ENCODE measurements at places on chromosomes 11 and 22. TPM values are rescaled to one million over a fixed set of nuclear protein-coding genes. Genes with fewer than 3 reads are reported as not detected.

The C11orf16 gene
- not detected for total RNA-seq

The LUZP2 gene
- not detected for total RNA-seq

DNA sequence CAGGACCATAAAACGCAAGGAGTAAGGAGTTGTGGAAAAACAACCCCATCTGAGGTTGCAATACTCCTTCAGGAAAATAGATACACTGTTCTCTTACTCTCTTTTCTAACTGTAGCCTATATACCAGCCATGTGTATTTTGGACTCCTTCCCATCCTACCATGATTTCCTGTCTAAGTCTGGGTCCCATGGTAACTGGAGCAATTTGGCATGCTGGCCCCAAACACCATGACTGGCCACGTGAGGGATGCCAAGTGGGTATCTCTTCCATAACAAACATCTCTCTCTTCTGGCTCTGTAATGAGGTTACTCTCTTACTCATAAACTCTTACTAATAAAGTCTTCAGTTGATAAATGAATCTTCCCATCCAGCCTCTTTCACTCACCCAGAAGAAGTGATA is 26.5 kb downstream of the ABTB2 start:
- no peak for DNase-seq

GRCh38 chr11:118998822-118999221 is 884 bp downstream of the CENATAC start:
- DNase-seq: no peak

DNA sequence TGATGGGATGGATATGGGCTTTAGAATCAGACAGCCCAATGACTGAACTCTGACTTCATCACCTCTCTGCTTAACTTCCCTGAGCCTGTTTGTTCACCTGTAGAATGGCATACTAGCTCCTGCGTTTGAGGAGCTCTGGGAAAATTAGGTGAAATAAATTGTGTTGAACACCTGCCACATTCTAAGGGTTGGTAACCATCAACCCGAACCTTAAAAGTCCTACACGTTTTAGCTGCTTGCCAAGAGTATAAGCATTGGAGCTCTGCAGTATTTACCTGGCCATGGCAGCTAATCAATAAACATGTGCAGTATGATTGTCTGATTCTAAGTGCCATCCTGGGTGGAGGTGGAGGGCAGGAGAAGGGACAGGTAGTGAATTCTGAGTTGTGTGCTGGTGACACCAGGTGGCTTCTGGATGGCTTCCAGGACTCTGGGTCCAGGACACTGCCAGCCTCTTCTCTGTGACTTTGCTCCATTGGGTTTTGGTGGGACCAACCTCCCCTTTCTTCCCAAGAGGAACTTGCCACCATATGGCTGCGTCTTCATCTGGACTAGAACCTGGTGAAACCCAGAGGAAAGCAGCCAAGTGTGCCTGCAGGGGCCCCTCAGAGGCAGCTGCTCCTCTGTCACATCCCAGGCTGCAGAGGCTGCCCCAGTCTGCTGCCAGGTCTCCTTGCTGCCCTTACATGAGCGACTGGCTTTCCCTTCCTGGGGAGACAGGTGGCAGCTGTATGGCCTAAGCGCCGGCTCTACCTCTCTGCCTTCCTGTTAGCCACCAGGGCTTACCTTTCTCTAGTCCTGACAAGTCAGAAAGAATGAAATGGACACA is 85.6 kb downstream of the CACNG2 start:
- DNase-seq: no peak

The APOA5 gene
- total RNA-seq: not detected

The SMC1B gene
- 0.11 TPM for total RNA-seq

All from naive thymus-derived CD4-positive, alpha-beta T cell (primary cell).